ENCODE measurements at places on chromosomes 6 and 20.

GRCh38 chr20:53535878-53536277 is 57.8 kb downstream of the ZNF217 start:
- DNase-seq: no peak

- no peak for DNase-seq
Measured at GRCh38 chr6:29743025-29743424, 19.8 kb downstream of the HLA-F start.

DNA sequence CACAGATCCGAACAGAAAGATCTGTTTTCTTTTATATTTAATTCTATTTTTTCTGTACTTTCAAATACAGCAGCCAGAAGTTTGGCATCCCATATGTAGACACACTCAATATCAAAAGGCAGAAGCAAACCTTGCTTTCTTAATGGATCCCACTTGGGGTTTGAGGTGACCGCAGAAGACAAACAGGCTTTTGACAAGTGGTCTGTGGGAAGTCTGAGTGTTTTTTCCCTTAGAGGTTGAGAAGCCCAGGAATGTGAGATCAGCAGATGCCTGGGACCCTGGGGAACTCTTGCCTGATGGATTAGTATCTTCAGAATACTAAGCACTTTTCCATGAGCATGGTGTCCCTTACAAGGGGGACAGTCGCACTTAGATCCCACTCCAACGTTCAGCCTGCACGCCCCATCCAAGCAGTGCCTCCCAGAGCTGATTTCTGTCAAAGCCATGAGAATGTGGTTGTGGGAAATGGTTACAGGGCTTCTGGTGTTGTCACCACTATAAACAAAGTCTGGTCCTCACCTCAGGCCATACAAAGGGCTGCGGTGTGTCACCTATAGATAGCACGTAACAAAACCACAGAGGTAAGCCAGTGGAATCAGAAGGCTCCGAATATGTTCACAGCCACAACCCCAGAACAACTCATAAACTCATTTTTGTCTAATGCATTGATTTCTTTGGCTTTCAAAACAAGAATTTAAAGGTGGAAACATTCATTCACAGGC is 12.7 kb downstream of the IL17F start:
- peak; percentile 51 for DNase-seq

- DNase-seq: no peak
Measured at GRCh38 chr6:45630314-45630713, 252.6 kb upstream of the SUPT3H start.

DNA sequence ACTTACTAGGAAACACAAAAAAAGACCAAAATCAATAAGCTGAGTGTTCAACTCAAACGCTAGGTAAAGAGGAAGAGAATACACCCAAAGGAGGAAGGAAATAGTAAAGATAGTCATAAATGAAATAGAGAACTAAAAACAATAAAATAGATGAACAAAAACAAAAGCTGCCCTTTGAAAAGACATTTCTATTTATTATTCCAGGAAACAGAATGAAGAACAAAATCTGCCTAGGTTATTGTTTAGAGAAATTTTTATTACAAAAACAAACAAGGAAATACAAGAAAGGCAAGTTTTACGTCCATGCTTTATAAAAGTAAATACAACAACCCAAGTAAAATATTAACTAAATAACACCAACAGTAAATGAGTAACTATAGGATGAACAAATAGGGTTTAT is 20.1 kb downstream of the HLA-DMB start:
- DNase-seq: no peak

- DNase-seq: no peak
Measured at GRCh38 chr6:71130277-71130676, 158.3 kb upstream of the OGFRL1 start.

- no peak for DNase-seq
Measured at GRCh38 chr6:43940393-43941087, 170.5 kb downstream of the VEGFA start.
